ENCODE measurements at places on chromosomes 3 and 15. TPM values are rescaled to one million over a fixed set of nuclear protein-coding genes. Genes with fewer than 3 reads are reported as not detected.
A peak's percentile ranks its signal among the peaks of the same experiment; 100 is the strongest.

DNA sequence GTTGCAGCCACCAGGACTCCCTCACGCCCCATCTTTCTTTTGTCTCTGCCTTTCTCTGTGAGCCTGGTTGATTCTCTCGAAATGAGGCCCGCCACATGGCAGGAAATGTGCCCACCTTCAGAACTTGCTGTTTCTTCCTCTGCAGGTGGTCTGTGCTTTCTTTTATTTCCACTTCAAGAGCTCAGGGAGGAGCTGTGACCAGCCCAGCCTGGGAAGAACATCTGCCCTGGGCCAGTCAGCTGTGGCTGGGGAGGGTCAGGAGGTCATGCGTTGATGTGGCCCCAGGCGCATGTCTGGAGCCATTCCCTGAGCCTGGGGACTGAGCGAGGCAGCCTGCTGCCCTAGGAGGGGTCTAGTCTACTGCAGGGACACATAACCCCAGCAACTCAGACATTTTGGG is 8.0 kb downstream of the FBLN2 start:
- DNase-seq: no peak

Gene SLC27A2
- total RNA-seq: not detected

Gene FSIP1
- 1.9 TPM for total RNA-seq

Gene ESYT3
- total RNA-seq: 4.1 TPM

- DNase-seq: peak; percentile 18
Measured at GRCh38 chr3:108546247-108546646, 35.9 kb upstream of the MYH15 start.

GRCh38 chr15:42056934-42057798 is 36.3 kb upstream of the PLA2G4E start:
- DNase-seq: peak; percentile 78

- DNase-seq: peak; percentile 34
Measured at GRCh38 chr3:52742418-52743041, 28.2 kb downstream of the NEK4 start.

DNA sequence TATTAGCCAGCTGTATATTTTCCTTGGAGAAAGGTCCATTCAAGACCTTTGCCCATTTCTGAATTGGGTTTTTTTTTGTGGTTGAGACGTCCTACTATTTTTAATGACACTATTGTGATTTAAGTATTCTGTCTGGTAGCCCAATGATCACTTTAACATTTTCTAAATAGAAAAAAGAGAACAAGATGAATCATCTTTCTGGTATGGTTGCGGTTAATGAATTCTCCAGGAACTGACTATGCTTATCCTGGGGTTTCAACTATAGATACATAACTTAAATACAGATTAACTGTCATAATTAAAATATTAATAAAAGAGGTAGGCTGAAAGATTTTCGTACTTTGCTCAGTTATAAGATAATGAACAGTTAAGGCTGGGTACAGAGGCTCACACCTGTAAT is 51.9 kb downstream of the PBRM1 start:
- no peak for DNase-seq

Gene IFT122
- 32.0 TPM for total RNA-seq

Gene SLC12A1
- 33.5 TPM for total RNA-seq

Gene ITIH4
- total RNA-seq: 12.5 TPM

DNA sequence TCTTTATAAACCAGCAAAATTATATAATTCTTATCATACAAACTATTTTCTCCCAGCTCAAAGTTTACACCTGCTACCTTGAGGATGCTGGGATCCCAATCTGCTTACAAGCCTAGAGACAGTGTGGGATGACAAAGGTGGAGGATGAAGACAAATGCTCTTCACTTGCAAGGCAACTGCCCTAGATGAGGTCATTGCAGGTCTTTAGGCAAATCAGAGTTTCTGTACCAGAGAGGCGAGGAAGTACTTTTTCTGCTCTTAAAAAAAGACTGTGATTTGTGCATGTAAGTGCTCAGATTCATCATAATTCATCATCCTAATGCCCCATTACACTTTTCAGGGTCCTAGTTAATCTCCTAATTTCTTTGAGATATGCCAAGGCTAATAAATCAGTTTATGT is 376.1 kb downstream of the ZPLD1 start:
- DNase-seq: no peak

- DNase-seq: no peak
Measured at GRCh38 chr15:70098153-70098460, 390 bp upstream of the TLE3 start.
